Thoracic aorta endothelial cell (primary cell): ENCODE measurements at places on chromosomes 3 and 15. TPM values are rescaled to one million over a fixed set of nuclear protein-coding genes. Genes with fewer than 3 reads are reported as not detected.

The CLPX gene
- 60.6 and 63.5 TPM in 2 replicates for total RNA-seq

The CTXN2 gene
- not detected in 2 replicates for total RNA-seq

The EFCAB12 gene
- total RNA-seq: under 0.01 and 0.07 TPM in 2 replicates

The GP9 gene
- not detected in 2 replicates for total RNA-seq

The GOLGA8S gene
- total RNA-seq: under 0.01 and 0.07 TPM in 2 replicates

The REC114 gene
- total RNA-seq: not detected in 2 replicates

The FBXO45 gene
- 27.1 and 29.4 TPM in 2 replicates for total RNA-seq

The SCG3 gene
- not detected in 2 replicates for total RNA-seq

The NR2E3 gene
- 0.22 and 0.27 TPM in 2 replicates for total RNA-seq

The FGF7 gene
- under 0.01 and 0.14 TPM in 2 replicates for total RNA-seq
